ENCODE measurements at places on chromosomes 12 and 14.
A peak's percentile ranks its signal among the peaks of the same experiment; 100 is the strongest.

GRCh38 chr12:68591734-68592418 is 18.8 kb upstream of the RAP1B start:
- no peak for DNase-seq

GRCh38 chr14:23149745-23150144 is 30.7 kb upstream of the CEBPE start:
- DNase-seq, result no peak

DNA sequence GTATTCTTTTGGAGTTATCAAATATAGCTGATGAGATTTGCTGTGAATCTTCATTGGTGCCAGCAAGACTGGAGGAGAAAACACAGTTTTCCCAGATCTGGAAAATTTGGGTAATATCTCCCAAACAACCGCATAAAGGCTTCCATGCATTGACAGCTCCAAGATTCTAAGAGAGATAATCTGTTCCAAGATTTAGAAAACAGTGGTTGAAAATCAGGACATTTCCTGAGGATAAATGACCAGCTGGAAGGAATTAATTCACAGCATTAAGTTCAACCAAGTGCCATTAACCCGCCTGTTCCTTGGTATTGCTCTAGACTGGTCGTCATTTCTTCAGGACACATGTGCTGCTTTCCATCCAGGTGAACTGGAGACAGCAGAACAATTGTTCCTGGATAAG is 147.9 kb upstream of the PRICKLE1 start:
- DNase-seq, result no peak

DNA sequence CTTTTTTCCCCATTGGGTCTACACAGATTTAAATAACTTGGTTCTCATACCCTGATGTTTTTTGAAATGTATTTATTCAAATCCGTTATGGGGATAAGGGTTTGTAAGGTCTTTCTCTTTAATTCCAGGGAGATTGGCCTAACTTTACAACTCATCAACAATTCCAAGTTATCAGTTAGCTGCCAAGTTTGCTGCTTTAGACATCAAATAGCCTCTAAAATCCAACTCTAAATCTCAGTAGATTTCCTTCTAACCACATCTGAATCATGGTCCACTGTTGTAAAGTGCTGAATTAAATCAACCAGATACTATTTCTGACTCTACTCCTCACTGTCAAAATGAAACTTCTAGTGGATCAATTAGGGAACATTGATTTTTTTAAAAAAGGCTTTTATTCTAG is 364.1 kb upstream of the E2F7 start:
- DNase-seq, result no peak

DNA sequence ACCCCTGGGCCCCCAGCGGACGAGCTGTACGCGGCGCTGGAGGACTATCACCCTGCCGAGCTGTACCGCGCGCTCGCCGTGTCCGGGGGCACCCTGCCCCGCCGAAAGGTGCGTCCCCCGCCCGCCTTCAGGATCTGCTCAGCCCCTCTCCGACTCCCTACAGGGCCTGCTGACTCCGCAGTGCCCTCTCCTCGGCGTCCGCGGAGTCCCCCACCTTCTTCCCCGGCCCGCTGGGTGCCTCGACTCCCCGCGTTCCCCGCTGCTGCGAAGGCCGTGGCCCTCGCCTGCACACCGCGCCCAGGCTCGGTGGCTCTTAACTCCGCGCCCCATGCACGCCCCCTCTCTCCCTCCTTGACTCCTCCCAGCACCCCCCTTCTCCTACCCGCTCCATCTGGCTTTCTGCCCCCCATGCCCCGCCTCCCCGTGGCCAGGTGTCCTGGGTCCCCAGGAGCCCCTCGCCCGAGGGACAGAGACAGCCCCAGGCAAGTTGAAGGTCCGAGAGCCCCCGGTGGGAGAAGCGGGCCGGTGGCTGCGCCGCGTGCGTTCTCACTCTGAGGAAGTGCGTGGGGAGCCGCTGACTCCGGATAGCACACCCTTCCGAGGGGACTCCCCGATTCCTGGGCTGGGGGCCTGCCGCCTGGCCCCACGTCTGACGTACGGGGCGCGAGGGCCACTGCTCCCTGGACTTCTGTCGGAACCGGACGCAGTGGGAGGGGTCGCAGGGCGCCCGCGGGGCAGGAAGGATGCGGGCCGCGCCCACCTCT is 594 bp downstream of the TAMALIN start:
- peak; percentile 50 for DNase-seq

DNA sequence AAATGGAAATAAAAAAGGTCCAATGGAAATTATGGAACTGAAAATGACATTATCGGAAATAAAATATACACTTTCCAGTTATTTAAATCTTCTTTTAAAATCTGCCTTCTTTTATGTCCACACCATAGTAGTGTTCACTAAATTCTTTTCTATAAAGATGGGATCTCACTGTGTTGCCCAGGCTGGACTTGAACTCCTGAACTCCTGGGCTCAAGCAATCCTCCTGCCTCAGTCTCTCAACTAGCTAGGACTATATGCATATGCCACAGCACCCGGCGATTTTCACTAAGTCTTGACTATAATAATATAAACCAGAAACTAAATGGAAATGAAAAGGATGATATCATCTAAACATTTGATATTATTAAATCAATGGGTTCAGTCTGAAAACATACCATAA is 188.4 kb downstream of the MED13L start:
- DNase-seq, result no peak
